ENCODE measurements at places on chromosomes 16 and 17.

DNA sequence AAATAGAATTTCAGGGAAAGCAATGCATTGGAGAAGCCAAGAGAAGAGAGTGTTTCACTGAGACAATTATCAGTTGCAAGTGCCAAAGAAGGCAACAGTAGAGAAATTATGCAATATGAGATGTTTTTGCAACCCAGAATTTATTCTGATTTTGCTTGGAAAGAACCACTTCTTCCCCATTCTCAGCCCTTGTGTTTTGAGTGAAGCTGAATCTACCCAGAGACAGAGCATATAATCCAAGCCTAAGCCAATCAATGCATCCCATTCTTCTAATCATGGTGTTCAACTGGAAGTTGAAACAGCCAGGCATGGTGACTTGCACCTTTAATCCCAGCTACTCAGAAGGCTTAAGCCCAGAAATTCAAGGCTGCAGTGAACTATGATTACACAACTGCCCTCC is 6.9 kb upstream of the SCNN1G start:
- DNase-seq = no peak

DNA sequence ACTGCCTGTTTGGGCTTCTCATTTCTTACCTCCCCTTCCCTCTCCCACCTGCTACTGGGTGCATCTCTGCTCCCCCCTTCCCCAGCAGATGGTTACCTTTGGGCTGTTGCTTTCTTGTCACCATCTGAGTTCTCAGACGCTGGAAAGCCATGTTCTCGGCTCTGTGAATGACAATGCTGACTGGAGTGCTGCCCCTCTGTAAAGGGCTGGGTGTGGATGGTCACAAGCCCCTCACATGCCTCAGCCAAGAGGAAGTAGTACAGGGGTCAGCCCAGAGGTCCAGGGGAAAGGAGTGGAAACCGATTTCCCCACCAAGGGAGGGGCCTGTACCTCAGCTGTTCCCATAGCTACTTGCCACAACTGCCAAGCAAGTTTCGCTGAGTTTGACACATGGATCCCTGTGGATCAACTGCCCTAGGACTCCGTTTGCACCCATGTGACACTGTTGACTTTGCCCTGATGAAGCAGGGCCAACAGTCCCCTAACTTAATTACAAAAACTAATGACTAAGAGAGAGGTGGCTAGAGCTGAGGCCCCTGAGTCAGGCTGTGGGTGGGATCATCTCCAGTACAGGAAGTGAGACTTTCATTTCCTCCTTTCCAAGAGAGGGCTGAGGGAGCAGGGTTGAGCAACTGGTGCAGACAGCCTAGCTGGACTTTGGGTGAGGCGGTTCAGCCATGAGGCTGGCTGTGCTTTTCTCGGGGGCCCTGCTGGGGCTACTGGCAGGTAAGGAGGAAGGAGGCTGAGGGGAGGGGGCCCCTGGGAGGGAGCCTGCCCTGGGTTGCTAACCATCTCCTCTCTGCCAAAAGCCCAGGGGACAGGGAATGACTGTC is at the start of gene CD68:
CD68 (plus strand) TSS at position 638 of the 833 bp plus-strand sequence; CDS start at position 678, 40 bp downstream.
- peak; percentile 45 for DNase-seq

DNA sequence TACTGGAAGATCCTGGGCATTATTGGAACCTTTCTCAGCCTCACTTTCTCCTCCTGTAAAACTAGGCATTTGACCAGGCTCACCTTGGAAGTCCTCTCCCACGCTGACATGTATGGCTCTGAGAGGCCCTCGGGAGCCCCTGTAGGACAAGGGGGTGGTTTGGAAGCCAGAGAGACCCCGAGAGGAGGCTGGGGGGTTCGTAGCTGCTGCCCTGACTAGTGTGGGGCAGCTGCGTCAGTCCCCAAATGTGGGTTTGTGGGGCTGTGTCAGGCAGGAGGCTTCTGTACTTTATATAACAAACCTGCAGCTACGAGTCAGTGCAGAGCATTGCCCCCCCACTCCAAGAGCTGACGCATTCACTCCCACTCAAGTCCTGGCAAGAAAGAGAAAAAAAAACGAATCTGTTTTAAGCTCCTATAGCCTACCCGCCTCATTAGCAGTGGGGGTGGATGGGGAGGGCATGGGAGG is 1.8 kb downstream of the CX3CL1 start:
- DNase-seq = no peak

DNA sequence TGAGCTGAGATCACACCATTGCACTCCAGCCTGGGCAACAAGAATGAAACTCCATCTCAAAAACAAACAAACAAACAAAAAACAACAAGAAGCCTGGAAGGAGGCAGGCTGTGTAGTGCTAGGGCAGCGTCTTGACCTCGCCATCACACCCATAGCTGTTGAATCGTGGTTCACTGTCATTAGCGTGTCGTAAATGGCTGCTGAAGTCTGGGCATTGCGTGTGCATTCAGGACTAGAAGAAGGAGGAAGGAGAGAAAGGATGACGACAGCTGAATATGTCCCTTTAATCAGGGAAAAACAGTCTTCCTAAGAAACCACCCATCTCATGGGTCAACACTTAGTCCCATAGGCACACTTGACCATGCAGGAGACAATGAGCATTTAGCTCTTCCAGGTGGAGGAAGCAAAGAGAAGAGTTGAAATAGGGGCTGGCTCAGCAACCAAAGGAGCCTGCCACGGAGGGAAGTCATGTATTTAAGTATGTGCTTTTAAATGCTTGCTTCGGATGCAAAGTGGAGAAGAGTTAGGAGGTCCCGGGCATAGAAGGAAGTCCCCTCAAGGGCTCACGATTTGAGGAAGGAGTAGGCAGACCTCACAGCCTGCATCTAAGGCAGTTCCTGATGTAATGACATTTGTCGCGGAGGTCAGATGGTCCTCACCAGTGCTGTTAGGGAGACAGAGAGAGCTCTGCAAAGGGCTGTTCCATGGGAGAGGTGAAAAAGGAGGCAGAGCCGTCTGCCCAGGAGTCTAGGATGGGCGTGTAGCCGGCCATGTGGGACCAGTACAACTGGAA is 8.8 kb downstream of the PRSS22 start:
- no peak for DNase-seq

- DNase-seq = no peak
These were observed 1.3 kb downstream of the ERBB2 start for GRCh38 chr17:39701012-39701783.

GRCh38 chr17:74544991-74545842 is 698 bp downstream of the CD300C start:
- no peak for DNase-seq

DNA sequence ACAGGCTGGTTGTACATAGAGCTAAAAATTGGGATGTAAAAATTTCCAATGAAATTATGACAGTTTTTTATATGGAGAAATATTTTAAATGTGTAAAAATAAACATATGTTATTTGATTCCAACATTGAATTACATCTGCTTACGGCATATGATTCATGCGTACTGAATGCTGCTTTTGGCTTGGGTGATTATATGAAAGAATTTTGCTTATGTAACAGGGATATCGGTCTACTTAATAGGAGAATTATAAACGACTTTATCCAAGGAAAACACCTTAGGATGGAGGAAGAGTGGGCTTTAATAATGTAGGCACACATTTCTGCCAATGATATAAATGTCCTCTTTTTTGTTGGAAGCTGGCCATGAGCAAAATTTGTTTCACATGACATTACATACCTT is 197.3 kb upstream of the GOT2 start:
- DNase-seq = no peak

GRCh38 chr16:89475144-89475543 is 15.2 kb downstream of the ANKRD11 start:
- no peak for DNase-seq

- DNase-seq = no peak
These were observed 48.6 kb downstream of the ABCA8 start for GRCh38 chr17:68906638-68907037.

DNA sequence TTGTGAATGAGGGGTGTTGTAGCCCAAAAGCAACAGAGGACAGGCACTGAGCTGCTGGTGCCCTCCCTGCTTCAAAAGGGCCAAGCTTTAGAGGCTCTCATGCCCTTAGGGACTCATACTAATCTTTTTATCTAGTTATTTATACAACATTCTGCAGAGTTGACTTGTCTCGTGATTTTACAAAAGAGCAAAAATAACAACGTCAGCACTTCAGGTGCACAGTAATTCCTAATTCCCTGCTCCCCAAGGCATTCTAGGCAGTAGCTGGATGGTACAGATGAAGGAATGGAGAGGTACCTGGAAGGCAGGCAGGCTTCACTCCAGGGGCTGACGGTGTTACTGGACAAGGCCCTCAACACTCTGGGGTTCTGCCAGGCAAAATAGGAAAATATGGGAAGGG is 406.7 kb upstream of the CCL2 start:
- no peak for DNase-seq

- no peak for DNase-seq
These were observed 550 bp downstream of the EIF4A3 start for GRCh38 chr17:80146121-80147034.

- DNase-seq = no peak
These were observed 476.8 kb upstream of the CDH11 start for GRCh38 chr16:65598621-65599020.

DNA sequence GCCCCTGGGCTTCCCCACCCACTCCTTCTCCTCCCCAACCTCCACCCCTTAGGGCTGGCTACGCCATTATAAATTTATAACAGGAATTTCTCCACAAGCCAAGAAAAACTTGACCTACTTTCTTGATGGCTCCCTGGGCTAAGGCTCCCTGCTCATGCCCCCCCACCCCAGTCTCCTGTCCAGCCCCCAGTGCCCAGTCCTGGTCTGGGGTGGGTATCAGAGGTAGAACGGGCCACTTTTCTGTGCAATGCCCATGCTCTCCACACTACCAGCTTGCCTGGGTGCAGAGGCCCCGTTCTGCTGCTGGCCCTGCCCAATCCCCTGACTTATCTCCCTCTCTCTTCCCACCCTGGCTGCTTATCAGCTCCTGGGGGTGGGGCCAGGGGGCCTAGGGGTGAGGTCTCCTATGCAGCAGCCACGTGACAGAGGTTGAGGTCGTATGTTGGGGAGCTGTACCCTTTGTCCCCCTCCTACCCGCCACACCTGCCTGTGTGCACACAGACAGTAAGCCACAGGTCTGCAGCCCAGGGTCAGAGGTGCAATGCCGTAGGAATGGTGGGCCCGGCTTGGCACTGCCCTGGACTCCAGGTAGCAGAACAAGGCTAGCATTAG is 10.1 kb downstream of the THRA start:
- no peak for DNase-seq

GRCh38 chr17:50426814-50427787 is 1.1 kb downstream of the ACSF2 start:
- no peak for DNase-seq

- peak; percentile 16 for DNase-seq
These were observed 46.8 kb downstream of the HIC1 start for GRCh38 chr17:2101448-2102257.

- DNase-seq = no peak
These were observed 18.9 kb downstream of the TEKT5 start for GRCh38 chr16:10675861-10676260.

- no peak for DNase-seq
These were observed 1.2 kb downstream of the PCGF2 start for GRCh38 chr17:38746849-38747462.

- DNase-seq = no peak
These were observed at the start of gene SLC13A5 for GRCh38 chr17:6713130-6713917. Gene SLC13A5, minus strand, starts transcription at chr17:6713369. Its CDS starts 36 bp downstream, at chr17:6713333.

- DNase-seq = no peak
These were observed 12.2 kb upstream of the MRPS23 start for GRCh38 chr17:57861790-57862693.

GRCh38 chr17:39599665-39600231 is 8.0 kb downstream of the NEUROD2 start:
- DNase-seq = no peak

DNA sequence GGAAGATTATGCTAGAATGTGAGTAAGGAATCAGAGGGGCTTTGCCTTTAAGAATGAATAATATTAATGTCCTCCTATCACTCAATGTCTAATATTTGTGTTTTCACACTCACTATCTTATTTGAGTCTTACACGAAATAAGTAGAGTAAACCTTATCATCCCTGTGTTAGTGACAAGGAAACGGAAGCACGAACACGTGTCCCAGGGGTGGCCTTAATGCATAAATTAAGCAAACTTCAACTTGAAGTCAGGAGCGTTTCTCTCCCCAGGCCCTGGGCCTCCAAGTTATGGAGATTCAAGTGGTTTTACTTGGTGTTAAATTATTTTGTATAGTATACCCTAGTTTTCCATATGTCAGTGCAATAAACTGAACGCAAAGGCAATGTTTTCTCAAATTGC is 96.0 kb downstream of the WDR59 start:
- DNase-seq = no peak

- DNase-seq = no peak
These were observed 176.2 kb upstream of the FAM20A start for GRCh38 chr17:68777243-68777855.

- DNase-seq = no peak
These were observed 496 bp downstream of the EZH1 start for GRCh38 chr17:42744283-42744805.

DNA sequence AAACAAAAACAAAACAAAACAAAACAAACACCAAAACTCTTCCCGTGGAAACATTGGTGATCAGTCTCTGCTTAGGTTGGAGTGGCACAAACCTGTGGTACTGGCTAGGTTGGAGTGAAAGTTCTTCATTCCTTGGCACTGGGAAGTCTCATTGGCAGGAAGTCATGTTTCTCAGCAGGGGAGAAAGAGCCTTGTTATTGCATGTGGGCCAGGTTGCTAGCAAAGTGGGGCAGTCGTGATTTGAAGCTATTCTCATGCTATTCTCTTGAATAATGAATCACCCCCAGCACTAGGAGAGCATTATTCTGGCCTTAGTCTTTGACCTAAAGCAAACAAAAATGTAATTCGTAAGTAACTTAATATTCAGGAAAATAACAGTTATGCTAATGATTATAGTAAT is 24.3 kb upstream of the B4GALNT2 start:
- no peak for DNase-seq

DNA sequence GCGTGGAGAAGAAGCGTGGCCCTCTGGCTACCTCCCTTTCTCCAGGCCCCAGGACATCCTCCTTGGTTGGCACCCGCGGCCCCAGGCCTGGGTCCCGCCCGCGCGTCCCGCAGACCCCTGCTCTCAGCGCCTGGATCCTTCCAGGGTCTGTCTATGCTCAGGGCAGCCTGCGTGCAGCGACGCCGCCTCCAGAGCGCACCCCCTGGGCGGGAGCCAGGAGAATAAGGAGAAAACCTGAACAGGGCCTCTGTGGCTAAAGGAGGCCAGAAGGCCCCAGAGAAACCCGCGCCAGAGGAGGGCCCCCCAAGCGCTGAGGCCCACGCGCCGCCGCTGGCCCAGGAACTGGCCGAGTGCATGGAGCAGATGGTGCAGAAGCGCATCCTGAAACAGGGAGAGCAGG is 40.4 kb upstream of the DNAJA2 start:
- DNase-seq = no peak

GRCh38 chr17:47117386-47117785 is 71.7 kb downstream of the CDC27 start:
- DNase-seq = no peak

DNA sequence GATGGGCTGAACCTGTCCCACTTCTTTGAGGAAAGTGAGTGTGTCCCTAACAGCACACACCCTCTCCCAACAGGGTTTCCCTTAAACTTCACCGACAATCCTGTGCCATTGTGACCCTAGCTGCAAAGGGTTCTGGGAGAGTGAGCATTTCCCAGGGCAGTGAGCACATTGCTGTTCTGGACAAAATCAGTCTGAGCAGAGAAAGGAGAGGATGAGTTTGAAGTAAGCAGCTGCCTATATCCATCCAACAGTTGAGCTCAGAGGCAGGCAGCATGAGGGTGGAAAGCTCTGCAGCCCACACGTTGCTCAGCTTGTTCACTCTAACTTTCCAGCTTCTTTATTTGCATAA is 296.5 kb upstream of the MAF start:
- no peak for DNase-seq
